Cortex of kidney (tissue), 1 donor: ENCODE measurements at places on chromosomes 1 and 21.

DNA sequence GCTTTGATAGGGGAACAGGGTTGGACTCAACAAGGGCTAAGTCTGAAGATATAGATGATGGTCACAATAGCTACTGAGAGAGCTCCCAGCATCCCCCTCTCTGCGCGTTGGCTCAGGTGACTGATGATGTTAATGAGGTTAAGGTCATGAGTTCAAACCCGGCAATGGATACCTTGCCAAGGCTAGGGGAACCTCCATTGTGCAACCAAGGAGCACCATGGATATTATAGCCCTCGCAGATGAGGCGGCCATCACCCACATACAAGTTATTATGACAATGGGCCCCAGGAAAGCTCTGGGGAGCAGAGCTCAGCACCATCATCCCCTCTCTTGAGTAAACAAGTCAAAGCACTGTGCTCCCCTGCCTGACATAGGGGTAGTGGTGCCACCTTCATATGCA, 8.2 kb downstream of the KCNA2 start:
- no peak for DNase-seq

- no peak for DNase-seq
Observed at GRCh38 chr21:15749082-15749860, 19.5 kb downstream of the USP25 start.

- no peak for DNase-seq
Observed at GRCh38 chr1:221264848-221265247, 385.6 kb downstream of the HLX start.

DNA sequence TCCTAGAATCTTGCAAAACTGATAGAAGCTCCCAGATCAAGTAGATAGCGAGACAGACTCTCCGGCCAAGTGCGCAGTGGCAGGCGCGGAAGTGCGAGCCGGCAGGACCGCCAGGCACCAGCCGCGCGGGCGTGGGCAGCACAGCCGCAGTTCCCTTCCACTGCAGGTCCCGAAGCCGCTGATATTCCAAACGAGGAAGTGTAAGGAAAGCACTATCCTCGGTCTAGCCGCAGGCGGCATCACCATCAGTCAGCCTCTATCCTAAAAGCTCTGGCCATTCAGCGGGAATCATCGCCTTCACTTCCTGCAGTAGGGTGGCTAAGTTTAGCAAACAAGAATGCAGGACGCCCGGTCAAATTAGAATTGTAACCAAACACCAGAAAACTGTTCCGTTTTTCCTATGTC, 710 bp downstream of the GLRX2 start:
- no peak for DNase-seq

- DNase-seq: no peak
Observed at GRCh38 chr1:157400766-157401165, 151.5 kb downstream of the FCRL5 start.

- DNase-seq: no peak
Observed at GRCh38 chr21:36914244-36915013, 52.0 kb downstream of the HLCS start.
